ENCODE measurements at places on chromosomes 16 and 17.

DNA sequence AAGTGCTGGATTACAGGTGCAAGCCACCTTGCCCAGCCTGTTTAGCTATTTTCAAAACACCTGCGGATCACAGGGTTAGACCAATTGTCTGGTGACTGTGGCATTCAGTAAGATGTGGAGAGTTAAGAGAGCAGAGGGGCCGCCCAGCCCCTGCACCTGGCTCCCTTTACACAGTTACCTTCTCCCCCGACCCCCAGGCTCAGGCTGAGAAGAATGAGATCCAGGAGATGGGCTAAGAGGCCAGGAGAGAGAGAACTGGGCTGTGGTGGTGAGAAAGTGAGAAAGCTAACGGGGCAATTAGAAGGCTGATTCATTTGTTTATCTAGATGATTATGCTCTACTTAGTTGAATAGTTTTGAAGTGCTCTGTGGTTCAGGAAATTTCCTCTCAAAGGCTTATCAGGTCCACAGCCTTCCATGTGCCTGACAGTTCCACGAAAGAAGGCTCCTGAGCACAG lies 67.8 kb upstream of the AXIN2 start:
- no peak for DNase-seq

DNA sequence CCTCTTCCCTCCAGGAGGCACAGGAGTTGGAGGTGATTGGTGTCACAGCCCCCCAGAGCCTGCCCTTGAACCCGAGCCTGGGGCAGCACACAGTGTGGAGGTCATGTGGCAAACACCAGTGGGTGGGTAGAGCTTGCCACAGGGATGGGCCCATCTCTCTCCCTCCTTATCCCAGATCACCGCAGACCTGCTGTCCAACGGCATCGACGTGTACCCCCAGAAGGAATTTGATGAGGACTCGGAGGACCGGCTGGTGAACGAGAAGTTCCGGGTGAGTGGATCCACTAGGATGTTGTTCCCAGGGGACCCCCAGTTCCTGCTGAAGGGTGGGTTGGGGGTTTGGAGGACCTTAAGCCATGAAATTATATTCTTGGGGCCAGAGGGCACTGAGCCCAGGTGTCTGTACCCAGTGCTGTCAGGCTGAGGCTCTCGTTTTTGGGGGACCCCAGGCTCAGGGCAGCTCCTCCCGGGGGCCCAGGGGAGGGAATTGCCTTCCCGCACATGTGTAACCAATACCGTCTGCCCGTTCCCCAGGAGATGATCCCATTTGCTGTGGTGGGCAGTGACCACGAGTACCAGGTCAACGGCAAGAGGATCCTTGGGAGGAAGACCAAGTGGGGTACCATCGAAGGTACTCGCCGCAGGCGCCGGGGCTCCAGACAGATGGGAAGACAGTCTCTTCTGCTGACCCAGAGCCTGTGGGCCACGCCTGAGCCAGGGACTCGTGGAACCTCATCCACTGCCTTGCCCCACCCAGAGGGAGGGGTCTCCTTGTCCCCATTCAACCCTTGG lies 351.9 kb downstream of the SEC14L1 start:
- DNase-seq = no peak

- DNase-seq = no peak
Measured at GRCh38 chr17:55340176-55340575, 75.4 kb downstream of the HLF start.

GRCh38 chr17:57572062-57572461 lies 173.0 kb downstream of the CCDC182 start:
- no peak for DNase-seq

DNA sequence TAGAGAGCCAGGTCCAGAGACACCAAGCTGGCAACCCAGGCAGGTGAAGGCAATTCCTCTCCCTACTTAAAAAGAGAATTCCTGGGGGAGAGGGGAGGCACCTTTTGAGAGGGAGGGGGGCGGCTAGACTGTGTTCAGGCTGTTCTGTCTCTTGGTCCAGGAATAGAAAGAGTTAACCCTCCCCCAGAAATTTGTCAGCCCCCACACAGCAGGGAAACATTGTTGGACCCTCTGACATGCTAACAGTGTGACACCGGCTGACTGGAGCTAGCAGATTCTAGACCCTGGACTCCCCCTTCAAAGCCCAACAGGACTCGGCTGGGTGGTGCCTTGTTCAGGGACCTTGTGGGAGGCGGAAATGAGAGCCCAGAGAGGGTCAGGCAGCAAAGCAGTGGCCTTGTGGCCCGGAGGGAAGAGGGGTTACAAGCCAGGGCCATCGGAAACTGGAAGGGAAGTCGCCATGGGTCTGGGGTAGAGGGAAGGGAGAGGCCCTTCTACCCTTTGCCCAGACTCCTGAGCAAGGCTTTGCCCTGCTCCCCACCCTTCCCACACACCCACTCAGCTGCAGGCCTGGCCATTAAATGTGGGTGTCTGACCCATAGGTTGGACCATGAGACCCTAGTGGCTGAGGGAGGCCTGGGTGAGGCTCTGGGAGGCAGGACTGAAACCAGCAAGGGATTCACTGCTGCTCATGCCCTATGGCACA lies 44.6 kb downstream of the RAI1 start:
- DNase-seq = no peak

DNA sequence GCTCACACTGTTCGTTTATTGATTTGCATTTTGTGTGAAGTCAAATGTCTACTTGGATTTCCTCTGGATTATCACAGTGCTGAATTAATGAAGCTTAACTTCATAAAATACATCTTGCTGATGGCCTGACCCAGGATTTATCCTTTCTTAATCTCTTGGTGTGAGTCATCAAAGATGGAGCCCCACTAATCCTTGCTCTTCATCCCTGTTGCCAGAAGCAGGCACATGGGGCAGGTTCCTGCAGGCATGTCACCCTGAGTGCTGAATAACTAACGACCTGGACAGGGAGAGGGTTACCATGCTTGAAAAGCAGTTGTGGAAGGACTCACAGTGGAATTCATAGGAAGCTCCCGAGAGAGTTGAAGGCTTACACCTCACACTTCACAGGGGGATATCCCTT lies 56.0 kb upstream of the FA2H start:
- DNase-seq = no peak

- DNase-seq = no peak
Measured at GRCh38 chr16:89720551-89720812, 216 bp downstream of the VPS9D1 start.

DNA sequence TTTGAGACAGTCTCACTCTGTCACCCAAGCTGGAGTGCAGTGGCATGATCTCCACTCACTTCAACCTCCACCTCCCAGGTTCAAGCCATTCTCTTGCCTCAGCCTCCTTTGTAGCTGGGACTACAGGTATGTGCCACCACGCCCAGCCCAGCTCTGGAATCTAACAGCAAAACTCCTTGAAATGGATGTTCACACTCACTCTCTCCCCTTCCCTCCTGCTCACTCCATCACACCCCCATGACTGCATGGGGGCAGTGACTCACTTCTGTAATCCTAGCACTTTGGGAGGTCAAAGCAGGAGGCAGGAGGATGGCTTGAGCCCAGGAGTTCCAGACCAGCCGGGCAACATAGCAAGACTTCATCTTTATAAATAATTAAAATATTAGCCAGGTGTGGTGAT lies 11.1 kb upstream of the TFAP4 start:
- no peak for DNase-seq
